Stomach (tissue), 19 donors: ENCODE measurements at places on chromosomes 16 and 17. TPM values are rescaled to one million over a fixed set of nuclear protein-coding genes. Genes with fewer than 3 reads are reported as not detected.

The NPIPA5 gene
- total RNA-seq, result 20.6 TPM

GRCh38 chr17:51353296-51353695 is 93.0 kb downstream of the UTP18 start:
- DNase-seq, result no peak

The PITPNM3 gene
- 19.3 TPM for total RNA-seq

The OR4D1 gene
- total RNA-seq, result not detected

The SMIM36 gene
- total RNA-seq, result not detected

- no peak for DNase-seq
Measured at GRCh38 chr17:6023036-6023831, 46.9 kb upstream of the WSCD1 start.

The KRT12 gene
- total RNA-seq, result 14.0 TPM

The RAMP2 gene
- total RNA-seq, result not detected

- DNase-seq, result no peak
Measured at GRCh38 chr17:82386881-82387704, 15.5 kb downstream of the UTS2R start.

DNA sequence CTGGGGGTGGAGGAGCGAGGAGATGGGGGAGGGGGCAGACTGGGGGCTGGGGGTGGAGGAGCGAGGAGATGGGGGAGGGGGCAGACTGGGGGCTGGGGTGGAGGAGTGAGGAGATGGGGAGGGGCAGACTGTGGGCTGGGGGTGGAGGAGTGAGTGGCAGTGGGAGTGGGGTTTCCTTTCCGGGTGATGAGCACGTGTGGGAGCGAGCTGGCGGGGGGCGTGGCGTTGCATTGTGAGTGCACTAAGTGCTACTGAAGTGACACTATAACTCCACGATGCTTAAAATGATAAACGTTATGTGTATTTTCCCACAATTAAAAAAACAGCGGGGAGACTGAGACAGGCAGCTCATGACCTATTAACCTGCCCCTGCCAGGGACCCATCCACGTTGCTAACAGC is 46.3 kb downstream of the CBFA2T3 start:
- no peak for DNase-seq
